Effector memory CD4-positive, alpha-beta T cell (primary cell): ENCODE measurements at places on chromosomes 2 and 18.

GRCh38 chr2:36333350-36334012 lies 22.1 kb upstream of the CRIM1 start:
- DNase-seq, result no peak

DNA sequence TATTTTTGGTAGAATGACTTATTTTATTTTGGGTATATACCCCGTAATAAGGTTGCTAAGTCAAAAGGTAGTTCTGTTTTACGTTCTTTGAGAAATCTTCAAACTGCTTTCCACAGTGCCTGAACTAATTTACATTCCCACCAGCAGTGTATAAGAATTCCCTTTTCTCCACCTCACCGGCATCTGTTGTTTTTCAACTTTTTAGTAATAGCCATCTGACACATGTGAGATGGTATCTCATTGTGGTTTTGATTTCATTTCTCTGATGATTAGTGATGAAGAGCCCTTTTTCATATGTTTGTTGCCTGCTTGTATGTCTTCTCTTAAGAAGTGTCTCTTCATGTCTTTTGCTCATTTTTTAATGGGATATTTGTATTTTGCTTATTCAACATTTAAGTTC lies 215.2 kb upstream of the TFPI start:
- no peak for DNase-seq

DNA sequence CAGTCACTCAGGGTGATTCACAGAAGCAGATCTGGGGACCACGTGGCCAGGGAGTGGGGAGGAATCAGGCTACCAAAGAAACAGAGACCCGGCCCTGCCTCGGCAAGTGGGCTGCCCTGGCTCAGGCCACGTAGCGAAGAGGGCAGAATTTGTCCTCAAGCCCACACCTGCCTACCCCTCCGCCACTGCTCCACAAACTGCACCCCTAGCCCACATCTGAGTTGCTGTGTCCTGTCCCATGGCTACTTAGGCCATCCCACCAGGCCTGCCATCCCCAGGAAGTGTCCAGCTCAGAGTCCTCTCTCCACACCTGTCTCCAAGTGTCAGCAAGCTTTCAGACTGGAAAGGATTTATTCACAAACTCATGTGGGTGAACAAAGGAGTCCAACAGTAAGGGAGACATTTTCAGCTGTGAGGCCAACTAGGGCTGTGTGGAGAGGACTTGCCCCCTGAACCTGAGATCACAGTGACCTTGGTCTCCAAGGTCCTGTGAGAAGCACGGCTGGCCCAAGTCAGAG lies 31.7 kb upstream of the ASPRV1 start:
- DNase-seq, result no peak

DNA sequence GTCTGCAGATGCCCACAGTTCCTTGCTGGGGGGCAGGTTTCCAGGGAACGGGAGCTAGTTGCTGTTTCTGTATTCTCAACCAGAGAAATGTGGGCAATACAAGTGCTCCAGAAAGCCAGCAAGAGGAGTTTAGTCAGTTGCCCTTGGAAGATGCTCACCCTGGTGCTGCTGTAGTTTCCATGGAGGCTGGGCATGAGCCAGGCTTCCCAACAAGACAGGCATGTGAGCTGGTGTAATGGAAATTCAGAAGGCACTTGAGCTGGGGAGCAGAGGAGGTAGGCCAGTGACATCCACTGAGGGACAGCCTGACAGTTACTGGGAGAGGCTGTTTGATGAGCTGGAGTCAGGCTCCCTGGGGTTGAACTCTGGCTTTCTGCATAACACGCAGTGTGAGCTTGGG lies 7.7 kb downstream of the HK2 start:
- no peak for DNase-seq

GRCh38 chr2:118085173-118086023 lies 2.9 kb upstream of the INSIG2 start:
- no peak for DNase-seq

DNA sequence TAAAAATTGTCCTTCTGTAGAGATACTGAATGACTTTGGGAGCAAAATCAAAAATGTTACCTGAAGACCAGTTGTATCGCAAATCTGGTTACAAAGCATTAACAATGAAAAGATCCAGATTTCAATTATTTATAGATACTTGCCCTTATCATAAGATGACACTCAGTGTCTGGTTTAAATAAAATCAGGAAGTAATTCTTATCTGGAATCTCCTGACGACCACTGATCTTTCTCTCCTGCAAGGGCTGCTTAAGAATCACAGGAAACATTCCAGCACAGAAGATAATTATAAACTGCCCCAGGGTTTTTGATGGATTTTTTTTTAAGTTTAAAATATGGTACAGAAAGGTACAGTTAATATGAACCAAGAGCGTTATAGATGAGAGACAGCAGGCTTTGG lies 205.7 kb downstream of the ALK start:
- DNase-seq, result no peak

GRCh38 chr2:233471291-233472035 lies 95.1 kb downstream of the USP40 start:
- no peak for DNase-seq

- DNase-seq, result no peak
These were observed 34.4 kb upstream of the DLX2 start for GRCh38 chr2:172137109-172137508.

- DNase-seq, result no peak
These were observed 1.5 kb upstream of the DLX1 start for GRCh38 chr2:172083628-172084394.

DNA sequence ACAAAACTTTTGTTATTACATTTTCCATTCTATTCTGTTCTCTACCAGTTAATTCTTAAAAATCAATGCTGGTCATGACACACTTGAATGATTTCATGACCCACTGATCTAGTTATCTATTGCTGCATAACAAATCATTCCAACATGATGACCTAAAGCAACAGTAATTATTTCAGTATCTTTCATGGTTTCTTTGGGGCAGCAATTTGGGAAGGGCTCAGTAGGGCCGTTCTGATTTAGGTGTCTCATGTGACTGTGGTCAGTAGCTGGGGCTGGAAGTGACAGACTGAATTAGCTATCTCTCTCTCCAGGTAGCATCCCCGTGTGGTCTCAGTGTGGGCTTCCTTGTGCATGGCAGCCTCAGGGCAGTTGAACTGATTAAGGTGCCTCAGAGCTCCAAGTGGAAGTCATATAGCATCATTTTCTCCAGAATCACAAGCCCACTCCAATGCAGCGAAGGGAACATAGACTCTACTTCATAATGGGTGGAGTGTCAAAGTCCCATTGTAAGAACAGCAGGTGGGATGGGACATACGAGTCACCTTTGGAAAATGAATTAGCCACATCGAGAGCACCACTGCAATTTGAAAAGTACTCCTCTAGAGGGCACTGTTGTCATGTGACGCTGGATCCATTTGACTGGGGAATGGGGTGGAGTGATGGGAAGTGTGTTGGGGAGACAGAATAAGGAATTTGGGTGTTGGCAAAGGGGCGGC lies 39.1 kb upstream of the FAM136A start:
- no peak for DNase-seq

- DNase-seq, result no peak
These were observed 48.2 kb downstream of the SLC66A3 start for GRCh38 chr2:11203480-11203879.

DNA sequence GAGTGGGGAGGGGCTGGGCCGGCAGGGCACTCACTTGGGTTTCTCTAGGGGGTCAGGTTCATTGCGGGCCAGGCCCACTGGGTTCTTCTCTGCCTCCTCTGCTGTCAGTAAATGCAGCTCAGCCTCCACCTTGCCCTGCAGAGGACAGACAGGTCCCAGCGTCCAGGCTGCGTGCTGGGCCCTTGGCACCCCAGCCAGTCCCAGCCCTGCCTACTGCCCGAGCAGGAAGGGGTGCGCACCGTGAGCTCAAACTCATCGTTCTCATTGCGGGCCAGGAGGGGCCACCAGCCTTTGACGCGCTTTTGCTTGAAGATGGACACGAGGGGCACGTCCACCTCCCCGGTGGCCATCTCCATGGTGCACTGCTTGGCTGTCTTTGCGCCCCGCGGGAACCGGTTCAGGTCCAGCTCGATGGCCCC lies 17.3 kb downstream of the OTOF start:
- no peak for DNase-seq

- DNase-seq, result no peak
These were observed 15.6 kb downstream of the PDE6D start for GRCh38 chr2:231765496-231765929.
